Activated effector memory CD4-positive, alpha-beta T cell treated with Interleukin-2 at 50 U/mL for 16 hours (primary cell): ENCODE measurements at places on chromosomes 12 and 14.

DNA sequence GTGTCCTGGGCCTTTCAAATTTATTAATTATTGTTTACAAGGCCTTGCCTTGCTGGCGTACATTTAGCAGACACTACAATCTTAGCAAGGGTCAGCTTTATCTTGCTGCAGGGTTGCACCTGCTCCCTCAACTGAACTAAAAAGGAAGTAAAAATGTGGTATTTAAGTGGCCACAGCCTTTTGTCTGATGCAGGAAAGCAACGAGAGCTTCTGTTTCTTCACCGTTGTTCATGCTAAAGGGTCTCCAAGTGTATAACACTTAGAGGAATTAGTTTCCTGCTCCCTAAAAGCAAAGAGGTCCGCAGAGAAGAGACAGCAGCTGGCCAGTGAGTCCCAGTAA is 62.8 kb upstream of the EGLN3 start:
- DNase-seq, result no peak

DNA sequence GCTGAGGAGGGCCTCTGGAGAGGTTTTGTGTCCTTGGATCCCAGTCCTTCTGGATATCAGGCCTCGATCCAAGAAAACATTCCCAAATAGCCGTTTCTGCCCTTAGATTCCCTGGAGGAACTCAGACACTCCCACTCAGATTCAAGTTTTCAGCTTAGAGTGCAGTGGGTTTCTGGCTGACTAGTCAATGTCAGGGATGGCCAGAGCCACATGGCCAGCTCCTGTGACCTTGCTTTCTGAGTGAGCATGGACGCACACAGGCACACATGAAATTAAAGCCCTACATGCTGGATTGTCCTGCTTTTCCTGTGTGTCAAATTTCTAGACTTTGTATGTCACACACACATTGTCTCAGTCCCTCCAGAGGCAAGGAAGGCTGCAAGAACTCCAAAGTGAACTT is 86.2 kb downstream of the TNFAIP2 start:
- no peak for DNase-seq

- DNase-seq, result no peak
These were observed 55.0 kb upstream of the NELL2 start for GRCh38 chr12:44930972-44931600.

GRCh38 chr12:118061011-118061872 is at the start of gene WSB2:
TSS of gene WSB2 (minus strand) at chr12:118061179. CDS start at chr12:118061048, 131 bp downstream.
- DNase-seq, result peak; percentile 33

- DNase-seq, result no peak
These were observed 1.7 kb downstream of the C12orf76 start for GRCh38 chr12:110046451-110047187.

DNA sequence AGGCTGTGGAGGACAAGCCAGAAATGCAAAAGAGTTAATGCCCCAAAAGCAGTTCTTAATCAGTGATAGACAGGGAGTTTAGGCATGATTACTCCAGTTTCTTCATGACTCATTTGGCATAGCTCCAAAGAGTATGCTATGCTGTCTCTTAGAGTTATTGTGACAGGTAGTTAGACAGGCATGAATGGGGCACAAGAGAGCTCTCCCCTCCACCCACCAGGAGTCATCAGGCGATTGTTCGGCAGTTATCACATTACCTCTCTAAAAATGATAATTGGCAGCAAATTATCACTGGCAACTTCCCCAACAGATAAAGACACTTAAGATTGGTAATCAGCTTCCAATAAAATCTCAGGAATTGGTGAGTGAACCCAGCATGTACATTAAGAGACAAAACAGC is 320.1 kb downstream of the DAD1 start:
- no peak for DNase-seq

DNA sequence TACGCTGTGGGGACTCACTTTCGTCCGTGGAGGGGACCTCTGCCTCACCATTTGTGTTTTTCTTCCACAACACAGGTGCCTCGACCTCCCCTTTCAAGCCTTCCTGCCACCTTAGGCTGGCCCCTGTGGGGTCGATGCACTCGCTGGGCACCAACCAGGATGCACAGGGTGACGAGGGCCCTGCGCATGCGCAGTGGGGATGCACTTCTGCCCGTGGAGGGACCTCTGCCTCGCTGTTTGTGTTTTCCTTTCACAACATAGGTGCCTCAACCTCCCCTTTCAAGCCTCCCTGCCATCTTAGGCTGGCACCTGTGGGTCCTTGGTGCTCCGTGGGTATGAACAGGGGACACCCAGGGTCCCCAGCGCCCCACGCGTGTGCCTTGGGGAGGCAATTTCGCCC is 356.8 kb downstream of the ALG10 start:
- DNase-seq, result no peak

GRCh38 chr12:91001306-91001705 is 3.5 kb downstream of the EPYC start:
- no peak for DNase-seq

GRCh38 chr12:107894589-107894988 is 120.1 kb downstream of the ASCL4 start:
- DNase-seq, result no peak

DNA sequence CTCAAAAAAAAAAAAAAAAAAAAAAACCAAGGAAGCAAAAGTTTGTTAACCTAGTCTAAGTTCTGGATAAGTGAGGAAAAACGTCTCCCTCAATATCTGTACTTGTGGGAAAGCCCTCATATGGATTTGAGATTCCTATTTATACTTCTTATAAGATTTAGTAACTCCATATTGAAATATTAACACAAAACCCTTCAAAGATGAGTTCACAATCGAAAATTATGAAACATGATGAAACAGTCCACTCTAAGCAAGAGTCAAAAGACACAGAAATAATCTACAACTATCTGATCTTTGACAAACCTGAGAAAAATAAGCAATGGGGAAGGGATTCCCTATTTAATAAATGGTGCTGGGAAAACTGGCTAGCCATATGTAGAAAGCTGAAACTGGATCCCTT is 25.2 kb downstream of the VWF start:
- no peak for DNase-seq
